H4 (cell line): ENCODE measurements at places on chromosomes 4 and X. TPM values are rescaled to one million over a fixed set of nuclear protein-coding genes. Genes with fewer than 3 reads are reported as not detected.

Gene VCX3B
- total RNA-seq: 296 and 316 TPM in 2 replicates

Gene GLRA2
- not detected in 2 replicates for total RNA-seq

Gene MBNL3
- 7.9 and 12.2 TPM in 2 replicates for total RNA-seq

Gene RXFP1
- not detected in 2 replicates for total RNA-seq

Gene TREX2
- total RNA-seq: 1.2 TPM in 1 of 2 replicates, not detected in the other

DNA sequence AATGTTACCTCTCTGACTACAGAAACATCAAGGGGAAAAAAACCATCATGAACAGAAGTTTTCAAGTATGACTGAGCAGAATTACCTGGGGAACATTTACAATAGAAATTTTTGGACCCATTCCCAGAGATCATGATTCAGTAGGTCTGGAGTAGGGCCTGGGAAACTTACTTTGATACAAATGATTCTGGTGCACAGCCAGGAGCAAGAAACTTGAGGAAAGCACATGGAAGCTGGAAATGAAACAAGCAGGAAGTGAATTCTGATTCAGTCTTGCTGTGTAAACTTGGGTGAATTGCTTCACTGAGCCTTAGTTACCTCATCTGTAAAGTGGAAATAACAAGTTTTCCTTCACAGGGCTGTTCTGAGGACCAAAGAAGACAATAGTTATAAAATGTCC lies 192.5 kb upstream of the TAPT1 start:
- peak; percentile 87 for DNase-seq

DNA sequence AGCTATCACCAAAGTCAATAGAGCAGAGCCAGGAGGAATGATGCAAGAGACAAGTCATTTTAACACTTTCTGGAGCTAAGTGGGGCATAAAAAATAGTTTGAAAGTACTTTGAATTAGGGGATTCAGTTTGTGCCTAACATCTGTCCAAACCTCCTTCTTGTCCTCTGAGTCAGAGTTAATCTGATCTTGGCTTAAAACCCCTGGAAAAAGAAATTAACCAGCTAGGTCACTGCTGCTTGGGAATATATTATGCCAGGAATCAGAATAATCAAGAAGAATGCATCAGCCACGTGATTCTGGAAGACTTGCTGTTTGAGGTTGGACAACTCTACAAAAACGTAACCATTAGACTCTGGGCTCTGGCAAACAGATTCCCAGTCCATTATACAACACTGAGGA lies 45.3 kb upstream of the EDA2R start:
- DNase-seq: no peak

GRCh38 chr4:24690436-24690835 lies 104.9 kb upstream of the SOD3 start:
- no peak for DNase-seq

- no peak for DNase-seq
Observed at GRCh38 chr4:183674153-183674552, 15.1 kb downstream of the TRAPPC11 start.

GRCh38 chr4:171378323-171378722 lies 434.9 kb upstream of the GALNTL6 start:
- DNase-seq: no peak

DNA sequence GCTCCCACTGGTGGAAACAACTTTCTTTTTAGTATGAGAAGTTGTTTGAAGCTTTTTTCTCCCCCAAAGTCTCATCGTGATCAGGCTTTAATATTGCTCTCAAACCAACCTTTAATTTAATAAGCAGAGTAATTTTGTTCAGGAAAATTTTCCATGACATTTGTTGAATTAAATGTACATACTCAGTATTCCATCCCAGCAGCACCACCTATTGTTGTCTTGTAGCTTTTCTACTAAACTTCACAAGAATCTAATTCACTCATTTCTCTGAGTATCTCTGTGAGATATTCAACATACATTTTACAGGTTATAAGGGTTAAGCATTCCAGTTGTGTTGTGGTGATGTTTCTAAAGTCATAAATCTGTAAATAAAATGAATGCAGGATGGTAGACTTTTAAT lies 218.3 kb upstream of the HAND2 start:
- no peak for DNase-seq

DNA sequence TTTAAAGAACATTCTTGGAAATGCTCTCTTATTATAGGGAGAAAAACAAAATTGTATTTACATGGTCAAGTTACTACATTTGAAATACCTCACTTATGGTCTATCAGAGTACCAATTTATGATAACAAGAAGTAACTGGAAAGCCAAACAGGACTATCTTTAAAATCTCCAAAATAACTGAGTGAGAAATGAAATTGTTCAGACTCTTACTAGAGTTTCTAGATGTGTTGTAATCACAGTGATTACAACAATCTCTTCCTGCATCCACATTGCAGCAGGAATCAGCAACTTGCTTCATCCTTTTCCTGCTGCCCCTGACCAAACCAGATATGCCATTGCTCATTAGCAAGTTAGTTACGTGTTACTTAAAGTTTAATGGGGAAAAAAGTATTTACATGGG lies 245.2 kb upstream of the SMIM31 start:
- no peak for DNase-seq

DNA sequence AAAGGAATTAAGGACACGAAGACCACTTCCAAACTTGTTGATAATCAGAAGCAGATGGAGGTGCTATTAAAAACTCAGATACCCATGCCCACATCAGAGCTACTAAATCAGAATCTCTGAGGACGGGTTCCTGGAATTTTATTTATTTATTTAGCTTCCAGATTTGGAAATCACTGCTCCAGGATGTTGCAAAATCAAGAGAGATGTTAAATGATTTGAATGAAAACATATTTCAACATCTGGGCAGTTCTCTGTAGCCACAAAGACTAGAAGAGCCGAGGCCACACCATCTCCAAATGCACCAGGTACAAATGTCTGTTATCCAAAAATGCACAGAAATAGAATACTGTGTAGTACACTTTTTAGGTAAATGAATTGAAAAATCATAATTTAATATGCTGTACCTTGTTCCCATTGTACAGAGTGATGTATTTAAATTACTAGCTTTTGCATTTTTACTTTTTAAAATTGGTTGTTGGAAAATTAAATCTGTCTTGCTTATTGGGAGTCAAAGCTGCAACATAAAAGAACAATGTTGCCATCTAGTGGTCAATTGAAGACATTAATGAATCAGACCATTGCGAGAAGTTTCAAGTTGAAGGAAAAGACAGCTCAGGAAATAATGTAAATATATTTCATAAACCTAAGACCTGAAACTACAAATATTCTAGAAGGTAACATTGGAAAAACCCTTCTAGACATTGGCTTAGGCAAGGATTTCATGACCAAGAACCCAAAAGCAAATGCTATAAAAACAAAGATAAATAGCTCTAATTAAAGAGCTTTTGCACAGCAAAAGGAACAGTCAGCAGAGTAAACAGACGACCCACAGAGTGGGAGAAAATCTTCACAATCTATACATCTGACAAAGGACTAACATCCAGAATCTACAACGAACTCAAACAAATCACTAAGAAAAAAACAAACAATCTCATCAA lies 151.3 kb upstream of the TTC29 start:
- DNase-seq: peak; percentile 55

GRCh38 chr4:125369098-125369497 lies 54.3 kb downstream of the FAT4 start:
- no peak for DNase-seq

GRCh38 chr4:144906181-144906925 lies 191.6 kb downstream of the ANAPC10 start:
- DNase-seq: no peak

- DNase-seq: no peak
Observed at GRCh38 chr4:185020293-185020808, 2.1 kb downstream of the HELT start.

- DNase-seq: peak; percentile 64
Observed at GRCh38 chr4:51843309-51844152, 578 bp downstream of the DCUN1D4 start.

- peak; percentile 65 for DNase-seq
Observed at GRCh38 chrX:18701621-18702361, 5.7 kb upstream of the PPEF1 start.

DNA sequence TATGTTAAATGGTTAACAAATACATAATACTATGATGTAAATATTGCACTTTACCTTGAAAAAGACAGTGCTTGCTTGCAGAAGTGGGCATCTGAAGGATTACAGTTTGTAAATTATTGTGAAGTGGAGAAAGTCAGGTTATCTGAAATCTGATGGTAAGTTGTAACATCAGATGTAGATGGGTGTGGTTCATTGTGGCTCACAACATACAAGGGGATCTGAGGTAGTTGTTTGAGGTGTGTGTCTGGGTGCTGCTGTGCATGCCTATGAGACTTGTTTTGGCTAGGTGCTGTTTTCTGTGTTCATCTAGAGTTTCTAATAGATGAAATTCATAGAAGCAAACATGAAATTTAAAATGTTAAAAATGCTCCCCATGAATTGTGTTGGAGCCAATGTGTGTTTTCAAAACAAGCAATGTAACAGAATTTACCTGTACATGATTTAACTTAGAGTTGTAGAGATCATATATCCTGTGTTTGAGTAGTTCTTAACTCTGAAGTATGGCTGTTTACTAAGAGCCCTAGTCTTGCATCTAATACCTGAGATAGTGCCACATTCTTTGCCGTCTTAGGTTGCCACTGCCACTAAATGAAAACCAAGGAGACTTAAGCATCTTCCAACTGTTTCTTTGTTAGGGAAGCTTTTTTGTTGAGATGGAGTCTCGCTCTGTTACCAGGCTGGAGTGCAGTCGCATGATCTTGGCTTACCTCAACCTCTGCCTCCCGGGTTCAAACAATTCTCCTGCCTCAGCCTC lies 11.9 kb upstream of the NDUFC1 start:
- DNase-seq: no peak

DNA sequence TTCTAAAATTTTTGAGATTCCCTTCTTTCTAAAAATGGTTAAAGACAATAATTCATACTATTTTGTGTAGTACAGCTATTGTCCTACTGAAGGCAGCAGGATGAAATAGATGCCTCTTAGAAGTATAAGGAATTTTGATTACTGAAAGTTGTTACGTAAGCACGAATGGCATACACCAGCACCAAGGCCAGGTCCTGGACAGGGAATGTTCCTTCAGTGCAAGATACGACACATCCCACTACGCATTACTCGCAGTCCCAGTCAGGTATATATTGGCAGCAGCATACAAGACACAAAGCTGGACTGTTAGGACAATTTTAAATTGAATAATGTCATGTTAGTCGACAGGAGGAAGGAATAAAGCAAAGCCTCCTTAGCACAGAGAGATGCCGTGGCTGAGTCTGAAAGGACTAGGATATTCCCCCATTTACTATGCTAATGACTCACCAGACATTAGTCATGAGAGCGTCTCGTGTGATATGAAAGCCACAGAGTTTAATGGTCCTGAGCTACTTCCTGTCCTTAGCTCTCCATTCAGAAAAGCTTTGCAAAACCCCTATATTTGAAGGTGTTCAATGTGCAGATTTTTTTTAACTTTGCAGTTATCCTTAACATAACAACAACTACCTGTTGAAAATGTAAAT lies 504.3 kb downstream of the FAM133A start:
- DNase-seq: peak; percentile 74

DNA sequence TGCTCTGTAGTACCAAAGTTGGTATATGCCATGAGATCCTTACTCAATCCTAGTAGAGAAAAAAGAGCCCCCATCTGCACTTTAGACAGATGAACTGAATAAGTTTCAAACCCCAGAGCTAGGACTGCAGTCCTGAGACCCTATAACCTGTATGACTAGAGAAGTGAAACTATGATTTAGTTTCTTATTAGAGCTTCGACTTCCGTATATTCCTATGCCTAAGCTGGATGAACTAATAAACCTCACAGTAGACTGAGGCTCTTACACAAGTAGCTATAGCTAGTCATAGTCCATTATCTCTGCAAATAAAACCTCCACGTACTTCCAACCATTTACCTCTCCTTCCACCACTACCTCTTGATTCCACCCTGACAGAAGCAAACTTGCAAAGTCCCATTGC lies 6.3 kb upstream of the OTUD4 start:
- DNase-seq: no peak

DNA sequence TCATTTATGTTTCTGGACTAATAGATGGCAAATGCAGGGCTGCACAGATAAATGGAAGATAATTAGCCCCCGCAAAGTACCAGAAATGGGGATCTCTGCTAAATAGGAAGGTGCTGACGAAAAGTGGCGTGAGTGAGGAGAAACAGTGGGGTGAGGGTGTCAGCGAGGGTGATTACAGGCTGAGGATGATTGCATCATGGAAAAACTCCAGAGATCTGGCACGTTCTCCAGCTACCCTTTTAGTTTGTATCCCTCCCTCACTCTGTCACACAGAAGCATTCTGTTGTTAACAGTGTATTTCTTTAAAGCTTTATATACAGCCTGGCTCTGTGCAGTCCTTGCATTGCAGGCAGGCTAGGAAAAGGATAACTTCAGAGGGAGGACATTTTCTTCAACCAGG lies 309.6 kb upstream of the DDX53 start:
- DNase-seq: peak; percentile 27
